ENCODE measurements at places on chromosomes 2 and 18. TPM values are rescaled to one million over a fixed set of nuclear protein-coding genes. Genes with fewer than 3 reads are reported as not detected.

GRCh38 chr2:126646026-126646425 is 9.9 kb upstream of the GYPC start:
- no peaks in the 10 kb centered on the region for H3K27me3 ChIP-seq
- no peaks in the 10 kb centered on the region for H3K36me3 ChIP-seq
- H3K4me1 ChIP-seq, result no peaks in the 10 kb centered on the region
- H3K4me3 ChIP-seq, result no peak overlapping the region
- no peak for DNase-seq

- DNase-seq, result no peak
- no peak overlapping the region for H3K27ac ChIP-seq
- no peaks in the 10 kb centered on the region for H3K36me3 ChIP-seq
- no peaks in the 10 kb centered on the region for H3K4me1 ChIP-seq
These were observed 137.0 kb downstream of the EN1 start for GRCh38 chr2:118710481-118710880.

- no peak for DNase-seq
- no peaks in the 10 kb centered on the region for H3K27me3 ChIP-seq
- H3K36me3 ChIP-seq, result no peaks in the 10 kb centered on the region
- peaks cover 13% of the 10 kb centered on the region for H3K4me1 ChIP-seq
- H3K4me3 ChIP-seq, result no peak overlapping the region
- H3K27ac ChIP-seq, result no peak overlapping the region
These were observed 170.9 kb downstream of the PRPF40A start for GRCh38 chr2:152546230-152546837.

GRCh38 chr2:25521665-25522387 is 151.6 kb downstream of the DTNB start:
- no peaks in the 10 kb centered on the region for H3K4me1 ChIP-seq
- no peak overlapping the region for H3K27ac ChIP-seq
- H3K36me3 ChIP-seq, result no peaks in the 10 kb centered on the region
- H3K4me3 ChIP-seq, result no peak overlapping the region
- no peaks in the 10 kb centered on the region for H3K27me3 ChIP-seq
- DNase-seq, result no peak

GRCh38 chr2:170229125-170229524 is 51.2 kb downstream of the MYO3B start:
- H3K36me3 ChIP-seq, result no peaks in the 10 kb centered on the region
- no peak overlapping the region for H3K4me3 ChIP-seq
- H3K27me3 ChIP-seq, result no peaks in the 10 kb centered on the region
- H3K27ac ChIP-seq, result no peak overlapping the region
- DNase-seq, result no peak

DNA sequence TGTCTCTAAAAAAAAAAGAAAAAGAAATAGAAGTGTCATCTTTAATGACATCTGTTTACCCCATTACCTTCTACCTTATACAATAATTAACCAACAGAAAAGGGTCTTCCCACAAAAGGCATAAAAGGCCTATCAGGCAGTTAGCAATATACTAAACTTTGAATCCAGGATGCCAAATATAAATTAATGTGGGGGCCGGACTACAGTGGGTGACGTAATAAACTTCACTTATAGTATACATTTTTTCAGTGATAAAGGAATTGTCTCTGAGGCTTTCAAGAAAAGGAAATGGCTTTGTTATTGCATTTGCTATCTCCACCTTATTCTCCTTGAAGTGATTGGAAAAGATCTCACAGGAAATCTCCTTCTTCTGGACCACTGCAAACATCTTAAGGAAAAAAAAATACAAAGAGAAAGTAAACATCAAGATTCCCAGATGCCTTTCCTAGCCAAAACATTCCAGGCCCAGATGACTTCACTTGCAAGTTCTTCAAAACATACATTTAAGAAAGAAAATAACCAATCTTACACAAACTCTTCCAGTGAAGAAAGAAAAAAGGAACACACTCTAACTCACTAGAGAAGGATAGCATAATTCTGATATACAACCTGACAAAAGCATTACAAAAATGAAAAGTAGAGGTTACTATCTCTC is 126.2 kb upstream of the CAB39 start:
- no peak overlapping the region for H3K4me3 ChIP-seq
- no peaks in the 10 kb centered on the region for H3K36me3 ChIP-seq
- H3K27me3 ChIP-seq, result no peaks in the 10 kb centered on the region
- H3K4me1 ChIP-seq, result no peaks in the 10 kb centered on the region
- DNase-seq, result no peak

DNA sequence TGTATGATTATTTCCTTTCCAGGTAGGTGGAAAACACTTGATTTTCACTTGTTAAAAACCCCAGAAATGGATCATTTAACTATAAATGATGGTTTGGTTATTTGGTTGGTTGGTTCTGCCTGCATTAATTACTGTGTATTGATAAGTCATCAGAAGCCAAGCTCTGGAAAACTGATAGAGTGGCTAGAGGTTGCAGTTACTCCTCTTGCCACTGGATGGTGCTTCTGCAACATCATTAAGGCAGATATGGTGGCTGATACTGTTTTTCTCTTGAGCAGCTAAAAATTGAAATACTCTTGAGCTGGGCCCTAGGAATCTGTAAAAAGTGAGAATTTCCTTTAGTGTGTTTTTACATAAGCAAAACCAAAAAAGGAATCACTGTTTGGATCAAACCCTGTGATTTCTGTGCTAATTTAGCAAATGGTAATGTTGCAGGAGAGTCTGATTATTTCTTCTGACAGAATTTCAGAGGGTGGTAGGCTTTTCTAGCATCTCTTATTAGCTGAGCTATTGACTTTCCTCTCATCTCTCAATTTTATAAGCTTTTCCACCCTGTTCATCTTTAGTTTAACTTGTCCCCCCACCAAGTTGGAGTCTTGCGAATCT is 54.3 kb downstream of the RAB10 start:
- H3K27ac ChIP-seq, result no peak overlapping the region
- DNase-seq, result no peak
- H3K36me3 ChIP-seq, result no peaks in the 10 kb centered on the region
- no peaks in the 10 kb centered on the region for H3K27me3 ChIP-seq

- H3K36me3 ChIP-seq, result no peaks in the 10 kb centered on the region
- H3K27me3 ChIP-seq, result no peaks in the 10 kb centered on the region
- no peaks in the 10 kb centered on the region for H3K4me1 ChIP-seq
- DNase-seq, result no peak
- no peak overlapping the region for H3K27ac ChIP-seq
These were observed 2.6 kb downstream of the MROH2A start for GRCh38 chr2:233780771-233781170.

DNA sequence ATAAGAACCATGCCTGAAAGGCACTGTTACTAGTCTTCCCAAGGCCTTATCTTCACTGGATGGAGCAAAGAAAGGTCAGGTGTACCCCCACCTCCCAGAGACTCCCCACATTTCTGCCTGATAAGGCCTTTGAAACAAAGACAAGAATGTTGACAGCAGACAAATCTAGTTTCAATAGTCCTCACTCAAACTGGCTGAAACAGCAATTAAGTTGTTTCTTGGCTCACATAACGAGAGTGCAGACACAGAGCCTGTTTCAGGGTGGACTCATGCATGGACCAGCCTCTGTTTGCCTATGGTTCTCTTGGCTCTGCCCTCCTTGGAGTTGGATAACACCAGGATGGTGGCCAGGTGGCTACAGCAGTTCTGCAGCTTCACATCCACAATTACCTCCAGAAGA is 7.5 kb upstream of the CFAP221 start:
- DNase-seq, result no peak
- no peak overlapping the region for H3K27ac ChIP-seq
- H3K4me3 ChIP-seq, result no peak overlapping the region
- no peaks in the 10 kb centered on the region for H3K36me3 ChIP-seq
- no peaks in the 10 kb centered on the region for H3K4me1 ChIP-seq
- H3K27me3 ChIP-seq, result peaks cover 4% of the 10 kb centered on the region

DNA sequence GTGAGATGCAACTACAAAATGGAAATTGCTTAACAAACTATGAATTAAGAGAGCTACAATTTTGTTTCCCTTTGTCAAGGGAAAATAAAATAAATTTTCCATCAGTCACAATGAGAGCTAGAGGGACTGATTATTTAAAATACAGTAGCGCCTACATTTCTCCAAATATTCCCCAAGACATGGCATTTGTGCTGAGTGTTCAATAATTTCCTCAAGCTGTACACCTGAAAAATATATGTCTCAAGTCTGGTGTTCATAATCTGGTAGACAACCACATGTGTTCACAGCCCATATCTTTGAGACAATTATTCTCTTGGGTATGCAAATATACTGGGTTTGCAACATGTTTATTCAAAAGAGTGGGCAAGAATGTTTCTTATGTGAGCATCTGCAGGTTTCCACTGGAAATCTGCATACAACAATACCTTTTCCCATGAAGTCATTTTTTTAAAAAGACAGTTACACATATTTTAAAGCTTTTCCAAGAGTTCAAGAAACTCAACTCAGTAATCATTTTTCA is 240.1 kb upstream of the VRK2 start:
- no peaks in the 10 kb centered on the region for H3K4me1 ChIP-seq
- H3K27me3 ChIP-seq, result no peaks in the 10 kb centered on the region
- DNase-seq, result no peak
- H3K4me3 ChIP-seq, result no peak overlapping the region
- H3K36me3 ChIP-seq, result no peaks in the 10 kb centered on the region

- H3K27me3 ChIP-seq, result peaks cover 63% of the 10 kb centered on the region
- H3K4me1 ChIP-seq, result peaks cover 25% of the 10 kb centered on the region
- DNase-seq, result no peak
These were observed 398 bp downstream of the CRYBA2 start for GRCh38 chr2:218992703-218993344.

GRCh38 chr2:47656715-47657600 is 126.0 kb upstream of the MSH6 start:
- no peaks in the 10 kb centered on the region for H3K4me1 ChIP-seq
- H3K27ac ChIP-seq, result no peak overlapping the region
- no peaks in the 10 kb centered on the region for H3K27me3 ChIP-seq

- H3K27ac ChIP-seq, result no peak overlapping the region
- DNase-seq, result no peak
- H3K27me3 ChIP-seq, result no peaks in the 10 kb centered on the region
- H3K36me3 ChIP-seq, result no peaks in the 10 kb centered on the region
These were observed 49.2 kb upstream of the NEMP2 start for GRCh38 chr2:190583507-190584337.

GRCh38 chr2:42622943-42623676 is 54.7 kb downstream of the MTA3 start:
- no peak overlapping the region for H3K27ac ChIP-seq
- H3K27me3 ChIP-seq, result no peaks in the 10 kb centered on the region
- H3K4me3 ChIP-seq, result no peak overlapping the region
- peaks cover 13% of the 10 kb centered on the region for H3K36me3 ChIP-seq

GRCh38 chr2:11196246-11196645 is 41.0 kb downstream of the SLC66A3 start:
- H3K27me3 ChIP-seq, result no peaks in the 10 kb centered on the region
- no peaks in the 10 kb centered on the region for H3K36me3 ChIP-seq
- H3K4me3 ChIP-seq, result no peak overlapping the region
- no peak for DNase-seq
- no peaks in the 10 kb centered on the region for H3K4me1 ChIP-seq

DNA sequence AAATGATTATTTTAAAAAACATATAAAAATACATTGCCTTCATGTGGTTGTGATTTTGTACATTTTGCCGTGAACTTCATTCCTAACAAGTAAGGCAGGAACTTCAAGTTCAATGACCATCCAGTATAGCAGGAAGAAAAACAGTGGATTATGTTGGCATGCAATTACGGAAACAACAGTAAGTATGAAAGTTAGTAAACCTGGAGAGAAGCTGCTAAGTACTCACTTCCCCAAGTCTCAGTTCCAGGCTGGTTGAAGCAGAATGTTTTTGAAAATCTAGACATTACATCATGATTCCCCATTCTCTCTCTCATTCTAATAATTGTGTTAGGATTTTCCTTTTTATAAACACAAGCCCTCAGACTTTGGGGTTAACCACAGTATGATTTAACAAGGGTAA is 987.1 kb upstream of the KLHL29 start:
- no peak overlapping the region for H3K27ac ChIP-seq
- no peaks in the 10 kb centered on the region for H3K36me3 ChIP-seq
- H3K27me3 ChIP-seq, result no peaks in the 10 kb centered on the region
- H3K4me1 ChIP-seq, result no peaks in the 10 kb centered on the region
- DNase-seq, result no peak

DNA sequence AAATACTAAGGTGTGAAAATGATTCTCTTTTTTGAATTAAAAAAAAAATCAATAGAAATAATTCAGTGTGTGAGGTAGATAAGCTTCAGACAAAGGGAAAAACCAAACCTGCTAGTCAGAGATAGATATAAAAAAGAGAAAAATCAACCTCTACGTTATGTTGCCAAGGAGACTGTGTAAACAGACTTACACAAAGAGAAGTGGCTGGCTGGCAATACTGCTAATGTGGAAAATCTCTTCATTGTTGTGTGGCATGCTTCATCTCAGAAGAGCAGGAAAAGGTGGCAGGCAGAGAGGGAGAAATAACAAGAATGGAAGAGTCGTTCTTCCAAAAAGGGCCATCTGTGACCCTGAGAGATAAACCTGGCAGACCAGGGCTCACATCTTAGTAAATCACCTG is 200.8 kb downstream of the SLC8A1 start:
- H3K27me3 ChIP-seq, result no peaks in the 10 kb centered on the region
- peak overlapping the region; percentile 59 for H3K27ac ChIP-seq
- H3K36me3 ChIP-seq, result no peaks in the 10 kb centered on the region
- no peak overlapping the region for H3K4me3 ChIP-seq
- H3K4me1 ChIP-seq, result no peaks in the 10 kb centered on the region
- no peak for DNase-seq

- H3K4me3 ChIP-seq, result no peak overlapping the region
- no peaks in the 10 kb centered on the region for H3K36me3 ChIP-seq
- no peaks in the 10 kb centered on the region for H3K4me1 ChIP-seq
- H3K27ac ChIP-seq, result no peak overlapping the region
These were observed 10.9 kb downstream of the LIPG start for GRCh38 chr18:49572611-49573345.

DNA sequence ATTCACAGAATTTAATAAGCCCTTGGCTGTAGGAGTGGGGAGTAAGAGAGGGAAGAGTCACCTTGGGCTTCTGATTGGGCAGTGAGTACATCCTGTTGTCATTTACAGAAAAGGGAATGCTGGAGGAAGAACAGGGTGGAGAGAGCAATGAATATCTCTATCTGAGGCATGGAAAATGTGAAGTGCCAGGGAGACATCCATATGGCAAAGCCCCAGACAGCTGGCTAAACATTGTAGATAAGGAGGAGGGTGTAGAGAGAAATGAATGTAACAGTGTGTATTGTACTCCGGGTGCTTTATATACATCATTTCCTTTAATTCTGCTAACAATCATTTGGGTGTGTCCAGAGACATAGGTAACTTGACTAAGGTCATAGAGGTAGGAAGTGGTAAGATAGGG is 103.5 kb downstream of the UPP2 start:
- DNase-seq, result no peak
- no peaks in the 10 kb centered on the region for H3K4me1 ChIP-seq
- H3K4me3 ChIP-seq, result no peak overlapping the region
- no peaks in the 10 kb centered on the region for H3K27me3 ChIP-seq

The FAM124B gene
- total RNA-seq, result 1.5 TPM

The DCDC2C gene
- not detected for total RNA-seq

The COX7A2L gene
- 149 TPM for total RNA-seq

The MGAT4A gene
- 9.5 TPM for total RNA-seq

The ARHGAP28 gene
- total RNA-seq, result 9.1 TPM

The SLC23A3 gene
- 0.99 TPM for total RNA-seq

The SDC1 gene
- 1.5 TPM for total RNA-seq

The MSTN gene
- 0.33 TPM for total RNA-seq

The DUSP19 gene
- 5.0 TPM for total RNA-seq

The MROH2A gene
- not detected for total RNA-seq

The IRS1 gene
- 21.2 TPM for total RNA-seq

The CCL20 gene
- not detected for total RNA-seq
